ENCODE measurements at places on chromosomes 5 and 9.

GRCh38 chr9:69412741-69413150 is 87.7 kb downstream of the ENTREP1 start:
- H3K27me3 ChIP-seq = no peaks in the 10 kb centered on the region
- H3K4me1 ChIP-seq = peaks cover 13% of the 10 kb centered on the region
- peak; percentile 84 for DNase-seq
- no peak overlapping the region for H3K4me3 ChIP-seq

DNA sequence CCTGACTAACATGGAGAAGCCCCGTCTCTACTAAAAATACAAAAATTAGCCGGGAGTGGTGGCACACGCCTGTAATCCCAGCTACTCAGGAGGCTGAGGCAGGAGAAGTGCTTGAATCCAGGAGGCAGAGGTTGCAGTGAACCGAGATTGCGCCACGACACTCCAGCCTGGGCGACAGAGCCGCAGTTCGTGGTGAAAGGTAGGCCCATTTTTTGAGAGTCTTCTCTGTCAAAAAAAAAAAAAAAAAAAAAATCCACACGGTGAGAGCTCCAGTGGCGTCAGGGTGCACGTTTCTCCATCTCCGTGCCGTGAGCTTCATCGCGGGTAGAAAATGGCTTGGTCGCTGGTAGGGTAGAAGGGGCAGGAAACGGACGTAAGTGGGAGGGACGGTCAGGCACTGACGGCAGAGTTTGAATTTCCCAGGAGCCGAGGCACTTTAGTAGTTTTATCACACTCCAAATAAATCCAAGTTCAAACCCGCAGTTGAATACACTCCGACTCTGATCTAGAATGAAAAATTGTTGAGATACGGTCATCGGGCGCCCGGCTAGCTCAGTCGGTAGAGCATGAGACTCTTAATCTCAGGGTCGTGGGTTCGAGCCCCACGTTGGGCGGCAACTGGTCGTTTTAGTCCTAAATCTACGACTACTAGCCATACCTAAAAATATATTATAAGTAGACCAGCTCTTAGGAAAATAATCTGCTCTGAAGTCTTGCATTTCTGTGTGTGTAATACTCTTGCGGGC is 2.4 kb upstream of the TRIM7 start:
- no peaks in the 10 kb centered on the region for H3K36me3 ChIP-seq
- peak overlapping the region; percentile 83 for H3K4me3 ChIP-seq
- peaks cover 65% of the 10 kb centered on the region for H3K27me3 ChIP-seq
- peak; percentile 73 for DNase-seq
- H3K4me1 ChIP-seq = peaks cover 9% of the 10 kb centered on the region

DNA sequence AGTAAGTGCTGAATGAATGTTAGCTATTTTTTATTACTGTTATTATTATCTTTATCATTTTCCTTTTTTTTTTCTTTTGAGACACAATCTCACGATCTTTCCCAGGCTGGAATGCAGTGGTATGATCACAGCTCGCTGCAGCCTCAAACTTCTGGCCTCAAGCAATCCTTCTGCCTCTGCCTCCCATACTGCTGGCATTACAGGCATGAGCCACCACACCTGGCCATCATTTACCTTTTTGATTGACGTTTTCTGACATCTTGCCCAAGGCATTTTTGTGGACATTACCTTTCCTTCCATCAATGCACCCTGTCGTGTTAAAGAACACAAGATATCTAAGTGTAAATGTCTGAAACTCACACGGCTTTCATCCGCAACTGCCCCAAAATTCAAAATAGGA is 138.2 kb downstream of the GAS1 start:
- H3K27ac ChIP-seq = no peak overlapping the region
- H3K27me3 ChIP-seq = no peaks in the 10 kb centered on the region
- DNase-seq = no peak
- no peaks in the 10 kb centered on the region for H3K36me3 ChIP-seq

GRCh38 chr9:5587024-5587423 is 41.9 kb upstream of the RIC1 start:
- no peak overlapping the region for H3K27ac ChIP-seq
- H3K4me3 ChIP-seq = no peak overlapping the region
- DNase-seq = no peak
- H3K36me3 ChIP-seq = no peaks in the 10 kb centered on the region
- H3K27me3 ChIP-seq = no peaks in the 10 kb centered on the region

- no peak overlapping the region for H3K4me3 ChIP-seq
- no peaks in the 10 kb centered on the region for H3K27me3 ChIP-seq
- no peak for DNase-seq
- peaks cover 3% of the 10 kb centered on the region for H3K4me1 ChIP-seq
- H3K36me3 ChIP-seq = no peaks in the 10 kb centered on the region
- no peak overlapping the region for H3K27ac ChIP-seq
These were observed 36.6 kb downstream of the SLC46A2 start for GRCh38 chr9:112853882-112854585.

DNA sequence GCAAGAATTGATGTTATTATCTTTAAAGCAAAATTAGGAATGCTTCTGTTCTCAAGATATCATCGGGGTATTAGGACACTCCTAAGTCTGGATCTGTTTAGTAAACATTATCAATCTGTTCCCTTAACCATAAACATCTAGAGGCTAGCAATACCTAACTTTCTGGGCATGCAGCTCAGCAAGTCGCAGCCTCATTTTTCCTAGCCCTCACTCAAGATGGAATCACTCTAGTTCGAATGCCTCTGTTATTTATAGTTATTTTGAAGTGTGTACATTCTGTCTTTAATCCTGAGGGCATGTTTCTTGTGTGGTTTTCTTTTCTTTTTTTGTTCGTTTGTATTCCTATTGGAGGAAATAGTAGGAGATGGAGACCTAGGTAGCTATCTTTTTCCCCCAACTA is 66.9 kb downstream of the FER start:
- no peak overlapping the region for H3K4me3 ChIP-seq
- no peaks in the 10 kb centered on the region for H3K27me3 ChIP-seq
- no peak for DNase-seq
- peaks cover 10% of the 10 kb centered on the region for H3K4me1 ChIP-seq
- no peak overlapping the region for H3K27ac ChIP-seq

- DNase-seq = no peak
These were observed 5.3 kb downstream of the TRIO start for GRCh38 chr5:14148483-14148882.

GRCh38 chr5:7927466-7928375 is 58.8 kb downstream of the MTRR start:
- H3K27ac ChIP-seq = no peak overlapping the region
- no peaks in the 10 kb centered on the region for H3K27me3 ChIP-seq
- no peak overlapping the region for H3K4me3 ChIP-seq
- peak; percentile 78 for DNase-seq
- no peaks in the 10 kb centered on the region for H3K4me1 ChIP-seq

DNA sequence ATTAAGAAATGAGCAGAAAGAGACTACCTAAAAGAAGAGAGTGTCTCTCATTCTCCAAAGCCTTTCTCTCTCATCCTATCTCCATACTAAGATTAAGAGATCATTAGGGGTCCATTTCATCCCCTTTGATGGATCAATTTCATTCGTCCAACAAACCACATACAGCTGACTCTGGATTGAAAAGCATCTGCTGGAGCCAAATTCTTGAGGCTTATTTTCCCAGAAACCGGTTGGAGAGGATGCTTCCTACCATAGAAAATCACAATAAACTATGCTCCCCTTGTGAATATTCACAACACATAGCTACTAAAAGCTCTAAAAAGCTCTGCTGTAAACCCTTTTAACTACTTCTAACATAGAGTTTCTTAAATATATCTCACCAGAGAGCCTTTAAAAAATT is 755.0 kb upstream of the ZNF608 start:
- no peaks in the 10 kb centered on the region for H3K36me3 ChIP-seq
- H3K27ac ChIP-seq = no peak overlapping the region
- no peak for DNase-seq
- peaks cover 46% of the 10 kb centered on the region for H3K4me1 ChIP-seq
- no peak overlapping the region for H3K4me3 ChIP-seq

- peaks cover 4% of the 10 kb centered on the region for H3K4me1 ChIP-seq
- DNase-seq = peak; percentile 79
These were observed 680 bp downstream of the GOLPH3 start for GRCh38 chr5:32173267-32174010.

- peak; percentile 8 for DNase-seq
- peaks cover 18% of the 10 kb centered on the region for H3K4me1 ChIP-seq
- H3K36me3 ChIP-seq = no peaks in the 10 kb centered on the region
- H3K4me3 ChIP-seq = no peak overlapping the region
These were observed 570.6 kb upstream of the ZNF608 start for GRCh38 chr5:125316915-125317535.

- no peak overlapping the region for H3K27ac ChIP-seq
- no peaks in the 10 kb centered on the region for H3K27me3 ChIP-seq
- DNase-seq = no peak
- no peak overlapping the region for H3K4me3 ChIP-seq
- no peaks in the 10 kb centered on the region for H3K4me1 ChIP-seq
- peaks cover 4% of the 10 kb centered on the region for H3K36me3 ChIP-seq
These were observed 43.8 kb downstream of the SLC38A9 start for GRCh38 chr5:55668356-55668755.

- H3K4me1 ChIP-seq = peaks cover 8% of the 10 kb centered on the region
- DNase-seq = peak; percentile 55
- H3K27me3 ChIP-seq = no peaks in the 10 kb centered on the region
- H3K27ac ChIP-seq = no peak overlapping the region
These were observed 294.9 kb downstream of the NR3C1 start for GRCh38 chr5:143108498-143109128.

GRCh38 chr9:122222791-122223190 is 6.0 kb downstream of the LHX6 start:
- H3K27ac ChIP-seq = no peak overlapping the region
- H3K4me3 ChIP-seq = no peak overlapping the region
- H3K4me1 ChIP-seq = peaks cover 39% of the 10 kb centered on the region
- H3K36me3 ChIP-seq = no peaks in the 10 kb centered on the region
- DNase-seq = no peak
- peaks cover 100% of the 10 kb centered on the region for H3K27me3 ChIP-seq

DNA sequence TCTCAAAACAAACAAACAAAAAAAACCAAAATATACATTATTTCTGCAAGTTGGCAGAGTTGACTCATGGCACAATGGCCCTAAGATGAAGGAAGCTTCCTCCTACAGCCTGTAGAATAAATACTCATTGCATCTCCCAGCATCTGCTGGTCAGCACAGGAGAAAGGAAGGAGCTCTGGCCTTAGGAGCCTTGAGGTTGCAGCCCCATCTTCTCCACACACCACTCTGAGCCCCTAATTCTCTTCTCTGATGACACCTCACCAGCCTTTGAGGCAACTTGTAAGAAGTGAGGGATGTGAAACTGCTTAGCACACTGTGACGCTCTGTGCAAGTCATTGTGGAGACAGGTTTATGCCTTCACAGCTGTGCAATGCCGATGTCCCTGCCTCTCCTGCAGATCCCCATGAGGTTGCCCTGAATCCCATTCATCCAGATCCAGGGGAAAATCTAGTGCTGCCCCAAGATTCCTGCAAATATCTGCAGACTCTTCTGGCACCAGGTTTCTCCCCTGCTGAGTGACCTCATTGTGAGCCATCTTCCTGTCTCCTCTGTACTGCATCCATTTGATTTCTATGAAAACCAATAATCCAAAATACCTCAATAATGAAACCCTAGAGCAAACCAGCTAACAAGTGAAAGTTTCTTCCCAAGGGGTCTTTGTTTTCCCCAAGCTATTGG is 65.3 kb upstream of the TGFBR1 start:
- H3K36me3 ChIP-seq = no peaks in the 10 kb centered on the region
- DNase-seq = no peak
- H3K4me1 ChIP-seq = peaks cover 42% of the 10 kb centered on the region
- H3K4me3 ChIP-seq = no peak overlapping the region

GRCh38 chr9:136367296-136368145 is 4.0 kb upstream of the DNLZ start:
- no peaks in the 10 kb centered on the region for H3K36me3 ChIP-seq
- H3K27ac ChIP-seq = no peak overlapping the region
- H3K4me1 ChIP-seq = no peaks in the 10 kb centered on the region
- no peaks in the 10 kb centered on the region for H3K27me3 ChIP-seq

- DNase-seq = no peak
- no peak overlapping the region for H3K27ac ChIP-seq
- H3K36me3 ChIP-seq = no peaks in the 10 kb centered on the region
- peaks cover 4% of the 10 kb centered on the region for H3K4me1 ChIP-seq
- no peak overlapping the region for H3K4me3 ChIP-seq
- H3K27me3 ChIP-seq = no peaks in the 10 kb centered on the region
These were observed 3.7 kb upstream of the UCK1 start for GRCh38 chr9:131534721-131535237.

GRCh38 chr9:36188212-36188611 is 2.5 kb upstream of the CLTA start:
- no peak overlapping the region for H3K27ac ChIP-seq
- H3K4me3 ChIP-seq = no peak overlapping the region

DNA sequence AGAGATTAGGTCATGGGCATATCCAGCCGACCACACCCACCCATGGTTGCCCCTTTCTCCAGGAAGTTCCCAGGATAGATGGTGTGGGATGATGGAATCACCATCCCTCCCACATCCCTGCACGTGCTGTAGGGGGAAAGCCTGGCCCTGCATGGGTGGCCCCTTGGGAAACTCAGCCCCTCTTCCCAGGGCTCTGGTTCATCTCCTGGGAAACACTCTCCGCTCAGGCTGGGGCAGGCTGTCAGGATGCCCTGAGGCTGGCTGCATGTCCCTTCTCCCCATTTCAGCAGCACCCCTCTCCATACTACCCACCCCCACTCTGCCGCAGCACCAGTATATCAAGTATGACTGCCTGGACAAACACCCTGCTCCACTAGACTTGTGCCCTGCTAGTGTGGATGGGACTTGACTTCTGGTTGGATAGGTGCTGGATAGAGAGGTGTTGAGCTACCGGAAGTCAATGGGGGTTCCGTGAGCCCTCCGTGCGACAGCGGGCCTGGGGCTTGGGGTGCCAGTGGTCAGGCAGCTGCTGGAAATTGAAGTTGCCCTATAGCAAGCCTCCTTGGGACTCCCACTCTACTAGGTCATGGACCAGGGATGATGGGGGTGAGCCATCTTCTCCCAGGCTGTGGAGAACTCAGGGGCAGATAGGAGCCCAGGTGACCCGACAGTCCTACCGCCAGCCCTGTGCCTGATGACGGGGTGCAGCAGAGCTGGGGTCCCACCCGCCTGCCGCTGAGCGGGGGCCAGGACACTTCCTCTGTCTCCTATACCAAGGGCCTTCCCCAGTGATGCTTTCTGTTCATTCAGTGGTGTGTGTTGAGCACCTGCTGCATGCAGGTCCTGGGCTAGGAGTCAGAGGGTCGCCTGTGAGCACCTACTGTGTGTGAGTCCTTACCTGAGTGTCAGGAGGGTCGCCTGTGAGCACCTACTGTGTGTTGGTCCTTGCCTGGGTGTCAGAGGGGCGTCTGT is 69.4 kb upstream of the COL5A1 start:
- no peak overlapping the region for H3K27ac ChIP-seq
- H3K4me3 ChIP-seq = no peak overlapping the region
- no peaks in the 10 kb centered on the region for H3K36me3 ChIP-seq
- H3K27me3 ChIP-seq = no peaks in the 10 kb centered on the region

- peak; percentile 70 for DNase-seq
- H3K36me3 ChIP-seq = no peaks in the 10 kb centered on the region
- no peak within 1 kb of the TSS for H3K27ac ChIP-seq
- peak within 1 kb of the TSS; percentile 49 for H3K4me3 ChIP-seq
These were observed at the start of gene SLC46A2 for GRCh38 chr9:112890106-112891081. TSS of gene SLC46A2 (minus strand) at chr9:112890876. CDS start at chr9:112890681, 195 bp downstream.

- no peak overlapping the region for H3K4me3 ChIP-seq
- H3K27me3 ChIP-seq = no peaks in the 10 kb centered on the region
- H3K4me1 ChIP-seq = peaks cover 56% of the 10 kb centered on the region
These were observed 33.4 kb downstream of the VAV2 start for GRCh38 chr9:133958756-133959155.

- no peak overlapping the region for H3K4me3 ChIP-seq
- DNase-seq = no peak
- no peaks in the 10 kb centered on the region for H3K27me3 ChIP-seq
These were observed 109.0 kb downstream of the IRX1 start for GRCh38 chr5:3704661-3705060.

Data from neural progenitor cell (in vitro differentiated cells).